Activated CD4-positive, alpha-beta T cell treated with anti-CD3 and anti-CD28 coated beads, Interleukin-2, amount 50 U/mL, for 1 hour (primary cell): ENCODE measurements at places on chromosomes 3 and 15.

DNA sequence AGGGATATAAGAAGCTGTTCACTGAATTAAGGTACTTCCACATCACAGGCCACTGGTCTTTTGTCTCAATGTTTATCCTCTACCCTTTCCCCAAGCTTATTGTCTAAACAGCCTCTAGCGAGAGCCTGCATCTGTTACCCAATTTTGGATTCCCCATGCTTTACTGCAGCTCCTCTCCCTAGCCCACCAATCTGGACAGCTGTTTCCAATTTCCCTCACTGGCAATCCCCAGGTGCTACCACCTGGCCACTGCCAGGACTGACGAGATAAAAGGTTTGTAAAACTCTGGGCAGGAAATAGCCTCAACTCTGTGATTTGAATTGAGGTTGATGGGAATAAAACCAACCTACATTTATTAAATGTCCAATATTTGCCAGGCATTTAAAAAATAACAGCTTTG lies 58.0 kb upstream of the TEX9 start:
- no peak for DNase-seq

DNA sequence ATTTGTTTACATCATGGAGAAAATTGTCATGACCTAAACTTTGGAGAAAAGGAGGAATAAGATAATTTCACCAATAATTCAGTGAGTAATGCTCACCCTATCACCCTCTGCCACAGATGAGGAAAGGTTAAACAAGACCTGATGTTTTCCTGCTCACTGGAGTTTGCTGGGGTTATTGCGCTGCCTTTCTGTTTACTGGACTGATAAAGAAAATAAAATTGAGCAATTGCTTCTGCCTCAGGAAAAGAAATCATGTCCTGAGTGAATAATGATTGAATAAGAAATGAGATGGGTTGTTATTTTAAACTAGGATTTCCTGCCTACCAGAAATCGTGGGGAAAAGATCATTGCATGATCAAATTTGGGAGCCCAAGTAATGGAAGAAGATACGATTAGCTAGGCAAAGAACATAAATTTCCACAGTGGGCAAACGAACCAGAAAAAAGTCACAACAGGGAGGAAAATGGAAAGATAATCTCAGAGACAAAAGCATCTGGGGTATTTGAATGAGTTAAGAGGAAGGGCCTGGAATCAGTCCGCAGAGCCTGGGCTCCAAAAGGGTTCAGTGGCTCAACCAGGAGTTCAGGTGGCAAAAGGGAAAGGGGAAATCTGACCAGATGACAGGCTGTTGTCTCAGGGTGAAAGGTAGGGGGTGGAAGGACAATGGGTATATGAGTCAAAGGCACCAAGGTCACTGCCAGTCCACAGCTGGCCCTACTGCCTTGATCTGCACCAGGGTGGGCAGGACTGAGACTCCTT lies 146.8 kb downstream of the FAM43A start:
- no peak for DNase-seq

DNA sequence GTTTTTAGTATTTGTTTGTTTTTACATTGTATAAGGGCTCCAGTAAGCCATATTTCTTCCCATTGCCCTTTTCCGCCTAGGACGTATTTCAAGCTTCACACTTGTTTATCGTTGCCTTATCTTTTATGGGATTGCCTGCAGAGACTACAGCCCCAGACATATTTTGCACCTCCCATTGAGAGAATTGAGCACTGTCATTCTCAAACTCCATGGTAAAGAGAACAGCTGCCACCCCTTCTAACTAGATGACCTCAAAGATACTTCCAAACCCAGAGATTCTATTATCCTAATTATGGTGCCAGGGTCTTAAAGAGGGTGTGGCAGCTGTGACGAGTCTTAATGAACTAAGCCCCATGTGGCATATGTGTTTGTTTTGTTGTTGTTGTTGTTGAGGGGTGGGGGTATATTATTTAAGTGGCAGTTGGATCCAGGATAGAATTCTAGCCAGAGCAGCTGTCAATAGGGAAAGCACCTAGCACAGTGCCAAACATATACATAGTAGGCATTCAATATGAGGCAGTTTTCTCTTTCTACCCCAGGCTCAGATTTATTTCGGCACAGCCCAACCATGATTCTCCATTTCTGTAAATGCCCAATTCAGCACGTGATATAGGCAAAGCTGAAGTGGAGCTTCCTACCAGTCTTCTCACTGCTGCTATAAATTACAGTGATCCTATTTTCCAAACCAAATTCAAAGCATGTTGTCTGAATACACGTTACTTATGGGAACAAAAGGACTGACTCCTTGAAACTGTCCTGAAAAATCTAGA lies 932 bp upstream of the TP53BP1 start:
- DNase-seq = no peak

- no peak for DNase-seq
Measured at GRCh38 chr15:80918196-80918783, 71.3 kb downstream of the MESD start.

DNA sequence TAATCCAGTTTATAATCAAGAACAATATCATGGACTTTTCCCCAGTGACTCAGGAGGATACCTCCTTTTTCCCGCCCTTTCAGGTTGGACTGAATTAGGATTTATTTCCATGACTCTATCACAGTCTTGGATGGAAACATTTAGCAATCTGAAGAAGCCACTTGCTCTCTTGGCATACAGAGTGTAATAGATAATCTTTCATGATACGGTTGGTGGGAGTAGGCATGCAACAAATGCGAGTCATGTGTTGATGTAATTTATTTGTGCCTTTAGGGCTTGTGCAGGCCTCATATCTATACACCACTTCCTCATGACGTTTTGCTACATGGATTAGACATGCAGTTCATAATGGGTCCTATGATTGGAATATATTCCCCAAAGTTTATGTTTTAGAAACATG lies 54.2 kb upstream of the MCTP2 start:
- DNase-seq = no peak

DNA sequence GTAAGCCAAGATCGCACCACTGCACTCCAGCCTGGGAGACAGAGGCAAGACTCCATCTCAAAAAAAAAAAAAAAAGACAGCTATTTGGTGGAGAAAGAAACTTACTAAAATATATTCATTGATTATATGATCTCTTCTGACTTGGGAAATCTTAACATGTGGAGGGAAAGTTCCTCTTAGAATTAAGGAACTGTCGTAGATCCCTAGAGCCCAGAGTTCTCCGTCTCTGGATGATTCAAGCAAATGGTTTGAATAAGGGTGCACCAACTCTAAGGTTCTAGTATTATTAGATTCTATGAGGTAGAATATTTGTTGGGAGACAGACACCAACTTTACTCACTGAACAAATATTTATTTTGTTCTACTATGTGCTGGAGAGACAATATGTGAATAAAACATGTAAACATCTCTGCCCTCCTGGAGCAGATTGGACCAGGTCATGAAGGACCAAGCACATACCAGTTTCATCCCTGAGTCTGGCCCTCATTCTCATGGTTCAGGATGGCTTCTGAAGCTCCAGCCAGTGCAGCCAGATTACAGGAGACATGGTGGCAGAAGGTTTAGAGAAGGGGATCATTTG lies 129.7 kb downstream of the MITF start:
- no peak for DNase-seq

DNA sequence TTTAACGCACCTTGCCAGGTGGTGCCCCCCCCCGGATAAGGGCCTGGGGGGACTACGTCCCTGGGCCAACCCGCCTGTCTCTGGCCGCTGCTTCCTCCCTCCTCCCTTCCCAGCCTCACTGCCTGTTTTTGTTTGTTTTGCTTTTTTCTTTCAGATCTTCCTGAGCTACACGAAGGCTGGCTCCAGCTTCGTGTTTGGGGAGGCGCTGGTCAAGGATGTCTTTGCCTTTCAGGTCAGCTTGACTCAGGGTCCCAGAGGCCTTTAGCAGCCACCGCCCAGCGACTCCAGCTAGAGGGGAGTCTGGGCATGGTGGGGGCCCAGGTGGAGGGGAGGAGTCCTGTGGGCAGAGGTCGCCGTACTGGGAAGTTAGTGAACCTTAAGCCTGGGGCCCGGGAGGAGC lies 24.1 kb downstream of the SLC28A1 start:
- no peak for DNase-seq

DNA sequence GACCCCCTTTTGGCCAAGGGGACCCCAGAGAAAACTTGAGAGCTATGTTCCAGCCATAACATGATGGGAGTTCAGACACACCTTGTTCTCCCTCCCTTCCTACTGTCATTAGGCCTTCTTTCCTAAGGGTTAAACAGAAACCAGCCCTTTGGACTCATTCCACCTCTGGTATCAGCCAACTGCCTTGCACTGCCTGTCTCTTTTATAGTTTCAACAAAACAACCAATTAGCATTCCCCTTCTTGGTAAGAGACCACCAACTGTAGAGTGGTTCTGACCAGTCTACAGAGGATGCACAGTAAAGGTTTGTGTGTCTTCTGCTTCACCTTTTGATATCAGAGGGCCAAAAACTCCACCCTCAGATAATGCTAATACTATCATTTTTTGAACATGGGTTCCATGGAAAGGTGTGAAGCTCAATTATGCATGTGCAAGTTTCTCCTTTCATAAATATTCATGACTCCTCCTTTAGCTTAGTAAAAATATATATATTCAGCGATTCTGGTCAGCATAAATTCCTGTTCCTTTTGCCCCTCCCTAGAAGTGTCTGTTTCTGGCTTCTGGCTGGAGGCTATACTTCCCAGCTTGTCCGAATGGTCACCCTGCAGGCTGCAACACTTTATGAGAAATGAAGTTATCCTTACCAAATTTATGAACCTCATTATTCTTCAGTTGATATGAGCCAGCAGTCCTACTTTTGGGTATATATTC lies 55.9 kb downstream of the SERP1 start:
- no peak for DNase-seq

DNA sequence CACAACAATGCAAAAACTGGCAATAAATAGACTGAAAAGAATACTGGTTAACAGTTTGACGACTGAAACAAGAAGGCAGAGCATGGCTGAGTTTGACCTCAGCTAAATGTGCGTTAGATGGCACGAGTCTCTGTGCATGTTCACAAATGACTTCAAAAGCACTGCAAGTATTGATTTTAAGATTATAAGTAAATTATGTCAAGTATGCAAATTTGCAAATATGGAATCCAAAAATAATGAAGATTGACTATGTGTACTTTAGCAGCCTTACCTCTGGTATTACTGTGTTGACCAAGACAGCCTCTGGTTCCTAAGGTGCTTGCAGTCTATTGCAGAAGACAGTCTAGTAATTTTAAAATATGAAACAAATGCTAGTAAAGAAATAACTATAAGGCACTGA lies 2.6 kb upstream of the EIF5A2 start:
- no peak for DNase-seq

GRCh38 chr3:188339410-188340295 lies 185.7 kb downstream of the LPP start:
- DNase-seq = no peak

DNA sequence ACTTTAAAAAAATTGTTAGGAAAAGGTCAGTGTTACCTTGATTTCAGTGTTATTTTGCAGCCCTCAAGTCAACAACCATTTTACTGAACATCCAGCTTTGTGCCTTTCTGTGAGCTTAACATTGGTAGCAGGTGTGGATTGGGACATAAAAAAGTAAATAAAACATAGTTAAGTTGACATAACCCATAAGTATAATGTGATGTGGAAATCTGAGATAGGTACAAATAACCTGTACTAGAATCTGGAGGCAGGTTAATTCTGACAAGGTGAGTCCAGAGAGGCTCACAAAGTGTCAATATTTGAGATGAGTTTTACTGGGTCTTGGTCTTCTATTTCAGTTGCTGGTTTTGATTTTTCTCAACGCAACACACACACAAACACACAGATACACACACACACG lies 151.3 kb downstream of the LPP start:
- DNase-seq = no peak

GRCh38 chr3:153657046-153657445 lies 464.1 kb upstream of the ARHGEF26 start:
- no peak for DNase-seq

DNA sequence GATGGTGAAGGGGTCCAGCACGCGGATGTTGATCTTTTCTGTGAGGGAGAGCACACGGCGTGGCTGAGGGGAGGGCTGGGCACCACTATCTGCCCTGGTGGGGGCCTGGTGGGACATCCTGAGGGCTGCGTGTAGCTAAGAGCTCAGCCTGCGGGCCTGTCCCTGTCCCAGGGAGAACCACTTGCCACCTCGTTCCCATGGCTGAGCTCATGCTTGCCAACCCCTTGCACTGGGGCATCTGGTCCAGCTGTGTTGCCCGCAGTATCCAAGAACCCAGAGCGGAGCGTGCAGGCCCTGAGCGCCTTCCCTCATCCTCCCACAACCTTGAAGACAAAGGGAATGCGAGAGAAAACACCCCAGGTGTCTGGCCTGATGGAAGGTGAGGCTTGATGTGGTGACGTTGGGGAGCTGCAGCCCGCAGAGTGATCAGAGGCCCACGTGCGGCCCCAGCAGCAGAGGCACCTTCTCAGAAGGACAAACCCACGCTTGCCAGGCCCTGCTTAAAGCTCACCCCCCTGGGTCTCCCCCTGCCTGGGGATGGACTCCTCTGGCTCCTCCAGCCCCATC lies 28.9 kb downstream of the TKT start:
- no peak for DNase-seq

DNA sequence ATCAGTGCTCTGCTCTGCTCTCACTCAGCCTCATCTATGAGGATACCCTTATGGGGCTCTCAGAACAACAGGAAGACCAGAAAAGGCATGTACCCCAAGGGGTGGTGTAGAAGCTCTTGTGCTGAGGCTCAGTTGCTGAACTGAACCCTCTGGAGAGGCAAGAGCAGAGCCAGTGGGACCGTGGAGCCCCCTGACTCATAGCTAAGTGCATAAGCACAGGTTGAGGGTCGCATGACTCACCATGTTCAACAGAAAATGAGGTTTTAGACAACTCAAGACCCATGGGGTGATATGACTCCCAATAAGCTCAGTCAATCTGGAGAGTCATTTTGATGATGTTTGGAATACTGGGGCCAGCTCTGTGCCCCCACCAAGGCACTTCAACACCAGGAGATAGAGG lies 37.3 kb downstream of the CRYGS start:
- no peak for DNase-seq

GRCh38 chr15:68055224-68055705 lies 1.1 kb downstream of the PIAS1 start:
- DNase-seq = peak; percentile 49

GRCh38 chr3:94811836-94812235 lies 749.0 kb downstream of the NSUN3 start:
- DNase-seq = no peak

DNA sequence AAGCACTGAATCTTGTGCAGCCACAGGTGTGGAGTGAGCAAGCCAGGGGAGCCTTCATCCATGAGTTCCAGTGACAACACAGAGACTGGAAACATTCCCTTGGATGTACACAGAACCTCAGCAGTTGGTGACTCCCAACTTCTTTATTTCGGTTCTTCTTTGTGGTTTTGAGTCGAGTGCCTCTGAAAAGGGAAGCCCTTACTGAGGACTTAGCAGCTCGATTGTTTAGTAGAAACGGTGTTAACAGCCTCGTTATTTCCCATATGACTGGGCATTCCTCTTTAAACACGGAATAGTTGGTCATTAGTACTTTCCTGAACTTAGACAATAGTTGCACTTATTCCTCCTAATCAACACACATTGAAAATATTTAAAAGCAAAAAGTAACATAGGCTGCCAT lies 7.7 kb downstream of the SLCO3A1 start:
- no peak for DNase-seq

- DNase-seq = peak; percentile 26
Measured at GRCh38 chr3:49411535-49411967, 225 bp downstream of the RHOA start.

GRCh38 chr3:122025296-122025695 lies 3.2 kb upstream of the ILDR1 start:
- no peak for DNase-seq
